ENCODE measurements at places on chromosomes 7 and 10.

GRCh38 chr7:75653651-75654050, 85.1 kb downstream of the HIP1 start:
- no peak for DNase-seq

- no peak for DNase-seq
These were observed 99.4 kb upstream of the EFCAB10 start for GRCh38 chr7:105680505-105681187.

- DNase-seq, result no peak
These were observed 123.1 kb downstream of the CNOT4 start for GRCh38 chr7:135386776-135387175.

DNA sequence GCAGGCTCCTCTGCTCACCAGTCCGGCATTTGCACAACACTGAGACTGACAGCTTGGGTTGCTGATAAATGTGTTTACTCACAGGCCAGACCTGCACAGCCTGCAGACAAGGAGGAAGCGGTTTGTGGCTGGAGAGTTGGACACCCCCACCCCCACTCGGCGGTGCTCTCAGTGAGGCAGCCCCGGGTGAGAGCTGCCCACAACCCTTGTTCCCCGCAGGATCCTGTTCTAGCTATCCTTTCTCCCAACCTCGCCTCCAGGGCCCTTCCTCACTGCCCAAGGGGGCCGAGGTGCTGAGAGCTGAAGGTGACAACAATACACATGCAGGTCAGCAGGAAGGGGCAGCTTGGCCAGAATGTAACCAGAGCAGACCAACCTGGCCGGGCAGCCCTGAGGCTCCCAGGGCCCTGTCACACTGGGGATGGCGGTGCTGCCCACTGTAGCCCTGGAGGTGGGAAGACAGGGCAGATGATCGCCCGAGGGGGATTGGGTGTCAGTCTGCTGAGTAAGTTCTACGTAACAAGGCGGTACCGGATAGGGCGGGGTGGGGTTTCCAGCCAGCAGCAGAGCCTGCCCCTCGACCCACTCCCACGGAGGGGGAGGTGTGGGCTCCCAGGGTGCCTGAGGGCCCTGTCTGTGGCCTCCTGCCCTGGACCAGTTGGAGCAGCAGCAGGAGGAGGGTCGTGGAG, 2.1 kb upstream of the ADAM8 start:
- DNase-seq, result no peak

- peak; percentile 50 for DNase-seq
These were observed 622 bp downstream of the WNT16 start for GRCh38 chr7:121329191-121330052.

GRCh38 chr10:27998178-27998953, 513 bp downstream of the ODAD2 start:
- peak; percentile 38 for DNase-seq

- DNase-seq, result peak; percentile 61
These were observed 262.8 kb upstream of the AOAH start for GRCh38 chr7:36986948-36987724.

DNA sequence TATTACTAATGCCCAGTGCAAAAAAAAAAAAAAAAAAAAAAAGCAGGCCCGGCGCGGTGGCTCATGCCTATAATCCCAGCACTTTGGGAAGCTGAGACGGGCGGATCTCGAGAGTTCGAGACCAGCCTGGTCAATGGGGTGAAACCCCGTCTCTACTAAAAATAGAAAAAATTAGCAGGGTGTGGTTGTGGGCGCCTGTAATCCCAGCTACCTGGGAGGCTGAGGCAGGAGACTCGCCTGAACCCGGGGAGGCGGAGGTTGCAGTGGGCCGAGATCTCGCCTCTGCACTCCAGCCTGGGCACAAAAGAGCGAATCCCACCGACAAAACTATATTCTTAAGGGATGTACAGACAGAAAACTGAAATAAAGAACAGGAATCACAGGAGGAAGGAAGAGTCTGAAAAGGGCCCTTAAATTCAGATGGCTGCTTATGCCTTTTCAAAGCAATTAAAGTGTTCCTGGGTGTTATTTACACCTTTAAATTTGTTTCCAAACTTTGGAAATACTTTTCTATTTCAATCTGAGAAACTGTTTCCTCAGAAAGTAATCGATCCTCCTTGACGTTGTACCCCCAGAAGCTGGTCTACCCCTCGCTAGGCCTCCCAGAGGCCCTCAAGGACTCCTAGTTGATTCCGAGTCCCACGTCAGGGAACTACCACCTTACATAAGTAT, 2.0 kb upstream of the KMT2E start:
- peak; percentile 57 for DNase-seq

DNA sequence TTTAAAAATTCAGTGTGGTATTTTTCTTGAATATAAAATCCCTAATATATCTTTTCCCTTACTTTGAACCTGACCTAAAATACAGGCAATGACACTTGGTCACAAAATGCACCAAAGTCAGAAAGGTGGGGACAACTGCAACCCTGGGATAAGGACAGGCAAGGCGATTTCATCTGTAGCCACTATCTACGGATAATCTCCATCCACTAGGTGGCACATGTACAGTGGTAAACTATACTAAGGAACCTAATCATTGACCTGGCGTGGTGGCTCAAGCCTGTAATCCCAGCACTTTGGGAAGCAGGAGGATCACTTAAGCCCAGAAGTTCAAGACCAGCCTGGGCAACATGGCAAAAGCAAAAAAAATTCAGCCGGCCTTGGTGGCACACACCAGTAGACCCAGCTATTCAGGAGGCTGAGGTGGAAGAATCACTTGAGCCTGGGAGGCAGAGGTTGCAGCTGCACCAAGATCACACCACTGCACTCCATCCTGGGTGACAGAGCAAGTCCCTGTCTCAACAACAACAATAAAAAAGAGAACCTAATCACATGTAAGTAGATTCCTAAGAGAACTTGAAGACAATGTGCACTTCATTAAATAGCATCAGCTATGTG, 98.9 kb downstream of the KMT2C start:
- DNase-seq, result peak; percentile 79

- no peak for DNase-seq
These were observed 242.2 kb downstream of the HGF start for GRCh38 chr7:81527651-81528050.

- DNase-seq, result no peak
These were observed 112.5 kb downstream of the MAD1L1 start for GRCh38 chr7:2120251-2120660.

GRCh38 chr7:140640727-140641523, at the start of gene DENND2A:
DENND2A (minus strand) TSS chr7:140640813; CDS start chr7:140602397, 38,416 bp downstream.
- DNase-seq, result peak; percentile 51

- DNase-seq, result no peak
These were observed 47.0 kb upstream of the FRMD4A start for GRCh38 chr10:14377591-14378175.

- peak; percentile 64 for DNase-seq
These were observed 1.7 kb upstream of the MYO1G start for GRCh38 chr7:44980393-44981034.

DNA sequence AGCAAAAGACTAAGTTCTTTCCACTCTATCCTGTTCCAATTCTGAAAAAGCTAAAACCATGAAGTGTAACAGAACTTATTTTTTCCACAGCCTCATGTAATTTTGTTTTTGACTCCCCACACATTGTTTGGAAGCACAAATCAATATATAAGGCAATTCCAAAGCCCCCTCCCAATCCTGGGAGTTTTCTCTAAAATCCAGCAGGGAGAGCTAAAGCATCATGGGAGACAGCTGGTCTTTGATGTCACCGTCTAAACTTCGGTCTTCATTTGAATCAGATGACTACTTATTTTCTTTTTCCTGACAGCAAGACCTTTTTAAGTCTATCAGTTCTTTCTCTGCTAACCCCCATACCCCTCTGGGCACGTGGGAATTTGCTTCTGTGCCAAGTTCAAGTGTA, 33.3 kb upstream of the PON1 start:
- DNase-seq, result no peak

- no peak for DNase-seq
These were observed 70.7 kb downstream of the CRPPA start for GRCh38 chr7:16350634-16351033.

DNA sequence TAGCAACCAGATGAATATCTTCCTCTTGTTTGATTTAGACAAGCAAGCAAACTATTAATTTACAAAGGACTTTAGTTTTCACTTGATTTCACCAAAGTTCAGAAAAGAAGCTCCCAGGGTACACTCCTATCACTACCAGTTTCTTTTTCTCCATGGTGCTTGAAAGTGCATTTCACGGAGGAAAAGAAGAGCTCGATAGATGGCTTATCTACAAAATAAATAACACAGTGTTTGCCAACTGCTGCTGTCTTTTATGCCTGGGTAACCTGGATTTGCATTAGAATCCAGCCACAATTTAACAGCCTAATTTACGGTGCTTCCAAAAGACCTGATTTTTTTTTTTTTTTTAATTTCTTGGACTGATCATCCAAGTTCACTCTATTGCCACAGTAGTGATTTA, 275.7 kb downstream of the GPR37 start:
- DNase-seq, result no peak

- no peak for DNase-seq
These were observed 17.9 kb upstream of the UCN3 start for GRCh38 chr10:5346881-5347280.

- no peak for DNase-seq
These were observed 5.4 kb upstream of the FAM170B start for GRCh38 chr10:49139028-49139845.

DNA sequence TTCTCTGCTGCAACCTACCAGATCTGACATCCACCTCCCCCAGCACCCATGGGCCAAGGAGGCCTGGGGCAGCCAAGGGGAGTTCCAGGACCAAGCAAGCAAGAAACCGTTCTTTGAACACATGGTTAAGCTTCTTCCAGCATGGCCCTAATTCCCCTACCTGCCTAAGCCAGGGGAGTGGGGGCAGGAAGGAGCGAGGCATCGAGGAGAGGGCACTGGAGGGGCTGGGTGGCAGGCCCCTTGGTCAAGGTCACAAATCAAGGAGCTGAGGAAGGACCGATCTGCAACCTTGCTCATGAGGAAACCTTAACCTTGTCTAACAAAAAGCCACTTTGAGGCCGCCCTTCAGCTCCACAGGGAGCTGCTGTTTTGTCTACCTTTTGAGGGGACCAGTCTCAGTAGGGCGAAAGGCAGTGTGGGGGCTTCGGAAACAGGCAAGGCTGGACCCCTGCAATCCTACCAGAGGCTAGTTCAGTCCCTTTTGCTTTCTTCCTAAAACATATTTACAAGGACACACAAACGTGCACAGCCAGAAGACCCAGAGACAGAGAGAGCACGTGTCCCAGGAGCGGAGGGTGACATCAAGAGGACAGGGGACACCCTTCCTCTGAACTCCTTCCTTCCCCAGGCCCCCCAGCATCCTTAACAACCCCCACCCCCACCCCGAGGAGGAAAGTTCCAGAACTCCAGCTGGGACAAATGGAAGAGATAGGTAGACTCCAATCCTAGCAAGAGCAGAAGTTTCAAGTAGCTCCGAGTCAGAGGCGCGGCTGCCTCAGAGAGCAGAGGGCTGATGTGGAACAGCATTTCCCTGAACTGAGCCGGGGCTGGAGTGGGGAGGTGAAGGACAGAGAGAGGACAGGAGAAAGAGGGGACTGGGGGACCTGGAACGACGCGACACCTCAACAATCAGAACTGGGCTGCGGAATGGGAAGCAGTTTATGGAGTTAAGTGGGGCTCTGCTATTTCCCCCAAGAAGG, 28.2 kb downstream of the SPOCK2 start:
- no peak for DNase-seq

DNA sequence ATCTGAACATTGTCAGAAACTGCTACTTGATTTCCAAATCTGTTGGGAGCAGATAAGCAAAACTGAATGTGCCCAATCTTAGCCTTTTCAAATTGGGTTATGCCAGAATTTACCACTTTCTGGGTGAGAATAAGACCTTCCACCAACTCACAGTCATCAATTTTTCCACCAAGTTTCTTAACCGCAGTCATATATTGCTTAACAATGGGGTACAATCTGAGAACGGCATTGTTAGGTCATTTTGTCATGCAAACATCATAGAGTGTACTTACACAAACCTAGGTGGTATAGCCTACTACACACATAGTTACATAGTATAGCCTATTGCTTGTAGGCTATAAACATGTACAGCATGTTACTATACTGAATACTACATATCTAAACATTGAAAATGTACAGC, 16.0 kb downstream of the MRPS33 start:
- DNase-seq, result no peak

GRCh38 chr7:75727881-75728593, 10.7 kb downstream of the HIP1 start:
- no peak for DNase-seq
